ENCODE measurements at places on chromosomes 13 and 19.

DNA sequence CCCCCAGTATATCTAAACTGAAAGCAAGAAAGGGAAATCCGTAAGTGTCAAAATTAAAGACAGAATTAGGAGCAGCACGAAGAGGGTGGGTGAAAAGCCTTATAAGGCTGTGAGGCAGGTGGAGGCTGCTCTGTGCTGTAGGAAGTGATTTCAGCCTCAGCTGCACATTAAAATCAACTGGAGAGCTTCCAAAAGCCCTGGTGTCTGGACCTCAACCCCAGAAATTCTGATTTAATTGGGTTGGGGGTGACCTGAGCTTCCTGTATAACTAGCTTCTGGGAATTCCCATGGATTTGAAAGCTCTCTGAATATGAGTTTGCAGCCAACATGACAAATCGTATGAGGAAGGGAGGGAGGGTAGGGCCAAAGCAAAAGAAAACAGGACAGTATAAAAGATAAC lies 242.4 kb upstream of the TMTC4 start:
- no peak for DNase-seq

DNA sequence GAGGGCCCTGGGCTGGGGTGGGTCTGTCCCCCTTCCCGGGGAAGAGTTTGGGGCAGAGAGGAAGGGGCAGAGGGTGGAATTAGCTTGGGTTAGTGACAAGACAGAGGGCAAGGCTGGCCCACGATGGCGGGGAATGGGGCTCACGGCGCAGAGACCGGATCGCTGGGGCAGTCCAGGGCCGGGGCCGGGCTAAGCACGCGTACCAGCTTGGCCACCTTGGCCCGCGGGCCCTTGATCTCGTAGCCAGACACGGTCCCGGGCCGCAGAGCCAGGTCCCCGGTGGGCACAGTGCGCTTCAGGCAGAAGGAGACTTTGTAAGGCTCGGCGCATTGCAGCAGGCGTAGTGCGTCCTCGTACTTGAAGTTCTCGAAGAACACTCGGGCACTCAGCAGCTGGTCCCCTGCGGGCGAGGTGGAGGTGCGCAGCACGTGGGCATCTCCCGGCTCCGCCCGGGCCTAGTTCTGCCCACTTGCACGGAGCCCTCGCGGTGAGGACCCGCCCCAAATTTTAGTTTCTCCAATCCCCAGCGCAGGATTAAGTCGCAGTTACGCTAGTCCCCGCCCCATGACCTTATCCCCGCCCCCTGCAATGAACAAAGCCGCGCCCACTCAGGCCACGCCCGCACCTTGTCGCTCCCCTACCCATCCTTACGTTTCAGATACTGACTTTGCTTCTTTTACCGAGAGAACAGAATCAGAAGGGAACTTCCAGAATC lies 8.6 kb upstream of the HIPK4 start:
- peak; percentile 69 for DNase-seq

GRCh38 chr19:35549174-35549788 lies 3.9 kb downstream of the TMEM147 start:
- peak; percentile 84 for DNase-seq

- DNase-seq, result no peak
Observed at GRCh38 chr13:105960326-105960725, 575.1 kb downstream of the EFNB2 start.

GRCh38 chr19:11447347-11448262 lies 12.2 kb downstream of the PRKCSH start:
- no peak for DNase-seq

GRCh38 chr19:46821512-46822409 lies 28.9 kb downstream of the AP2S1 start:
- peak; percentile 52 for DNase-seq

- no peak for DNase-seq
Observed at GRCh38 chr13:43884222-43884621, 4.5 kb downstream of the LACC1 start.

GRCh38 chr13:99307247-99307646 lies at the start of gene GPR183:
Gene GPR183, minus strand, starts transcription at chr13:99307399. Its CDS starts 11,254 bp downstream, at chr13:99296145.
- peak; percentile 68 for DNase-seq

DNA sequence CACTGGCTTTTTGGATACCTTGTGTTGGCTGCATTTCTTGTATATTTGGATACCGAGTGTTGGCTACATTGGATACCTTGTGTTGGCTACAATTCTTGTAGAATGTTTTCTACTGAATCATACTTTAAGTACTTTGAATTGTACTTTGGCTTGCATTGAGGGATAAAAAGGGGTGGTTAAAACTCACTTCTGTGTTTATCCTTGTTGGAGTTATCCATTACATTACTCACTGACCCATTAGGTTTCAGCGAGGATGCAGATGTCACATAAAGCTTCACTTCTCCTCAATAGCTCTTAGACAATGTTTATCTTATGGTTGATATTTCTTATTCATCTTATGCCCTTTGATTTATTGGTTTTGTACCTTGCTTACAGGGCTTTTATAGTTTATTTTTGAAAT lies 43.1 kb downstream of the PDS5B start:
- no peak for DNase-seq

- no peak for DNase-seq
Observed at GRCh38 chr19:35715981-35716800, 1.6 kb upstream of the KMT2B start.

DNA sequence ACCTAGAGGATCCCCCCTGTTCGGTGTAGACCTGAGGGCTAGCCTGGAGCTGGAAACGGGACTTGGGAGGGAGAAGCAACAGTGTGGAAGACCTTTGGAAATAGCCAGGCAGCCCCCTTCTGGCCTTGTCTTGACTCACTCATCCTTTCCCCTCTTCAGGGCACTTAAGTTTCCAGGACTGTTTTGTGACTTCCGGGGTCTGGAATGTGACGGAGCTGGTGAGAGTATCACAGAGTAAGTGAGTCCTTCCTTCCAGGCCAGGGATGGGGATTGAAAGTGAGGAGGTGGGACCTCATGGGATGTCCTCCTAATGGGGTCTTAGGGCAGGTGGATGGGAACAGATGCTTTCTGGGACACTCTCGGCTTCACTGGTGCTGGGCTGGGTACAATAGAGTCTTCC lies 29.4 kb downstream of the LYL1 start:
- DNase-seq, result no peak

DNA sequence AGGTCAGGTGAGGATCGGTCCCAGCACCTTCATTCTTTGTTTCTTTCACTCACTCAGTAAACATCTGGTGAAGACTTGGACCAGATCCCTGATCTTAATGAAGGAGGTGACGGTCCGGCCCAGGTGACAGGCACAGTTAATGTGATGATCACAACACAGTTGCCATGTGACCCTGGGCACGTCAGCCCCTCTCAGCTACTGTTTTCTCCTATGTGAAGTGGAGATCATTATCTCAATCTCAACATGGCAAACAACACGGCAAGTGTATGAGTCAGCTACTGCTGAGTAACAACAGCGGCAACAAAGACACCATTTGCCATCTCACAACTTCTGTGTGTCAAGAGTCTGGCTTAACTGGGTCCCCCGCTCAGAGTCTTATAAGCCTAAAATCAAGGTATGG lies 74.6 kb downstream of the GNG7 start:
- no peak for DNase-seq

DNA sequence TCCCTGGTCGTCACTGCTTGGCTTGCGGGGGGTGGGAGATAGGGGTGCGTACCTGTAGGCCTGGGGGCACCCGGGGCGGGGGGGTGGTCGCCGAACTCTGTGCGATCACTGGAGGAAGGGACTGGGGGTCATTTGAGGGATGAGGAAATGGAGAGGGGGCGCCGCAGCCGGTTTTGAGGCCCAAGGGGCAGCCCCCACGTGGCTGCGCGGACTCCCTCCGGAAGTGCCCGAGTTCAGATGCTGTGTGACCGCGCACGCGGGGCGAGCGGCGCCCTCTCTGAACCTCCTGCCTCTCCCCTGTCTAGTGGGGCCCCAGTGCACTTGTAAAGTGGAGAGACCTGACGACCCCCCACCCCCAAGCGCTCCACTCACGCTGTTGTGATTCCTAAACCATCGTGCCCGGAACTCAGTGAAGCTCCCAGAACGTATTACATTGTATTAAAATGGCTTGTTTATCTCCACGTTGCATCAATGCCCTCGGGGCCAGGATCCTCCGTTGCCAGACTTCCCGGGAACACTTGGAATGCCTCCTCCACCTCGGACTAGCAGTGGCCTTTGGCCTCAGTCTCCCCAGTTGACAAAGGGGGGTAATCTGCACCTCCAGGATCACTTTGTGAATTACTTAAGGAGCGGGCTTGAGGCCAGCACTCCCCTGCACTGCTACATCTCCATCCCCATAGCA lies 3.0 kb upstream of the NANOS3 start:
- DNase-seq, result no peak

DNA sequence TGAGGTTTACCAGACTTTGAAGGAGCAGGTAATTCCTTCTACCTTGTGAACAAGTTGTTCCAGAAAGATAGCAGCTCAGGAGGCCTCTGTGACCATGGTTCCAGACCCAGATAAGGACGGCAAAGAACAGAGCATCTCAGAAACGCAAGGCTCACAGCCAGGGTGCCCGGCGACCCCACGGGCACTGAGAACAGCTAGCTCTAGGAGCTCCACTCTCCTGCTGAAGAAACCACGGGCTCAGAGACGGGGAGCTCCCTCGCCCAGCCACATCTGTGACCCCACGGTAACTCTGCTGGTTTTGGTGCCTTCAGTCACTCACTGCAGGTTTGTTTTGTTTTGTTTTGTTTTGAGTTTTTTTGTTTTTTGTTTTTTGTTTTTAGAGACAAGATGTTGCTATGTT lies 16.0 kb upstream of the NCCRP1 start:
- DNase-seq, result no peak

DNA sequence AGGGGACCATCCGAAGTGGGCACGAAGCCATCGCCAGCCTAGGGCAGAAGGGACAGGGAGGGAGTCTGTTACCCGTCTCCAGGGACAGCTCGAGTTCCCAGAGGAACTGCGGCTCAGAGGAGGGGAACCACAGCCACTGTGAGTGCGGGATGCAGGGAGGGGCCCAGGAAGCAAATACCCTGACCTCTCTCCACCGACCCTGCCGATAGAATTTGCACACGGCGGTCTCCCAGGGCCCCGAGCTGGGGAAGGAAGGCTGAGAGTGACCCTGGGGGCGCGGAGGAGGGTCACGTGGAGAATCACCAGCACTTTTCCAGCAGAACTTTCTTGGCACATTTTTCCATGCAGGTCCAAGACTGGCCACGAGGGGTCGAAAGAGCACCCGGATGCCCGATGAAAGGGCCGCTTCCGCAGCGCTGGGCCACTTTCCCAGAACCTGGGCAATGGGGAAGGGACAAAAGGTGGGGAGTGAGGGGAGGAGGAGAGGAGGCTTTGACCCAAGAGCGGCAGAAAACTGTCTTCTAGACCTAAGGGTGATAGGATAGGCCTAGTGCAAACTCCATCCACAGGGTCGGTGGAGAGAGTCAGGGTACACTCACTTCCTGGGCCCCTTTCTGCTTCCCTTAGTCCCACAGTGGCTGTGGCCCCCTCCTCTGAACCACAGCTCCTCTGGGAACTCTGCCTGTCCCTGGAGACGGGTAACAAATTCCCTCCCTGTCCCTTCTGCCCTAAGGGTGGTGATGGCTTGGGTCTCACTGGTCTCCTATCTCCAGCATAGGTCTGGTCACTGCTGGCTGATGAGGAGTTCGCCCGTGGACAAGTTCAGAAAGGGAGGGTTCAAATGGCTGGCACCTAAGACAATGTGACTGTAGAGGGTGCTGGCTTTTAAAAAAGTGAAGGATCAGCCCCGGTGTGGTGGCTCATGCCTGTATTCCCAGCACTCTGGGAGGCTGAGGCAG lies 5.3 kb upstream of the GPR4 start:
- no peak for DNase-seq
